ENCODE measurements at places on chromosomes 3 and 15.

GRCh38 chr3:38497031-38497430 is 891 bp downstream of the EXOG start:
- DNase-seq, result no peak

- no peak for DNase-seq
Observed at GRCh38 chr3:195916991-195917390, 8.6 kb upstream of the TNK2 start.

GRCh38 chr3:148532326-148532725 is 165.4 kb upstream of the AGTR1 start:
- DNase-seq, result no peak

DNA sequence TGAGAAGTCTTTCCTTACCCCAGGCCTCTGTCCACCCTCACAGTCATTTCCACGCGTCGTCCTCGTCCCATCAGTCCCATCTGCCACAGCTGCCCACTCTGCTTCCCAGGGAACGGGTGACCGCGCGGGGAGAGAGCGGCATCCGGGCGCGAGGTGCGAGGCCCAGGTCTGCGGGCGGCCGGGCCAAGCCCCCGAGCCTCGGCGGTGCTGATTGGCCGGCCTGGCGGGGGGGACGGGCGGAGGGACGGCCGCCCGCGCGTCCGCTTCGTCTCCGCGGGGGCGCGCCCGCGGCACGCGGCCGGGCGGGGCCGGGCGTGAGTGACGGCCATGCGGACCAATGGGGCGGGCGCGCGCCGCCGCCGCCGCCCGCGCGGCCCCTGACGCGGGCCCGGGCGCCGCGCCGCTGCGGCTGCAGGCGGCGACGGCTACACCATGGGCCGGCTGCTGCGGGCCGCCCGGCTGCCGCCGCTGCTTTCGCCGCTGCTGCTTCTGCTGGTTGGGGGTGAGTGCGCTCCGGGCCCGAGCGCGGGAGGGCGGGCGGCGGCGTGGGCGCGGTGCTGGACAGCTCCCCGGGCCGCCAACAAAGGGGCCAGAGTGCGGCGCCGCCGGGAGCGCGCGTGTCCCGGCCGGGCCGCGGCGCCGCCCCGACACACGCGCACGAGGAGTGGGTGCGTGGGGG is at the start of gene PODXL2:
PODXL2 (plus strand) TSS at position 398 of the 679 bp plus-strand sequence; CDS start at position 433, 35 bp downstream.
- no peak for DNase-seq

- no peak for DNase-seq
Observed at GRCh38 chr3:144102421-144102820, 130.8 kb downstream of the DIPK2A start.

DNA sequence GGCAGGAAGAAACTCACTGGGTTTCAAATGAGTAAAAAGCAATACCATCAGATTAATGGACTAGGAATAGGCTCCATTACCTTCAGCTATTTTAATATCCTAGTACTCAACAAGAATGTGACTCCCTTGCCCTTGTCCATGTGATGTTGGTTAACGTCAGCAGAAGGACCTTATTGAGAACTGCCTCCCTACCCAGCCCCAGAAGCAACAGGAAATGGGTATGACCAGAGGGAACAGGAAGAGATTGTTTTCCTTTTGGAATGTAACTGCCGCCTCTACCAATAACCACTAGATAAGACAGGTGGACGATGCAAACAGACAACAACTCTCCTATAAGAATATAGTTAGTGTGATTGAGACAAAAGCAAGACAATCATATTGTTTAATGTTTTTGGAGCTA is 10.4 kb upstream of the MME start:
- DNase-seq, result no peak
